ENCODE measurements at places on chromosomes 7 and 10. TPM values are rescaled to one million over a fixed set of nuclear protein-coding genes. Genes with fewer than 3 reads are reported as not detected.

INSYN2A gene
- not detected for total RNA-seq

CCL24 gene
- total RNA-seq: not detected

ZNF853 gene
- total RNA-seq: 0.42 TPM

PGAM2 gene
- 0.42 TPM for total RNA-seq

CALML3 gene
- total RNA-seq: not detected

CYP26A1 gene
- total RNA-seq: not detected

CFAP58 gene
- 0.19 TPM for total RNA-seq

ACTL6B gene
- not detected for total RNA-seq

MYL7 gene
- not detected for total RNA-seq

CYP2E1 gene
- total RNA-seq: 0.33 TPM

KCNH2 gene
- 0.36 TPM for total RNA-seq

GCK gene
- 1.7 TPM for total RNA-seq

KNDC1 gene
- total RNA-seq: 0.21 TPM

TLX1 gene
- total RNA-seq: not detected

DNTT gene
- total RNA-seq: not detected

NKX2-3 gene
- total RNA-seq: not detected

TMEM178B gene
- total RNA-seq: 0.52 TPM

VGF gene
- total RNA-seq: 0.28 TPM

MBL2 gene
- total RNA-seq: not detected

PCGF5 gene
- total RNA-seq: 42.1 TPM

SORBS1 gene
- total RNA-seq: 0.66 TPM

SLC25A28 gene
- total RNA-seq: 55.8 TPM

PPP1R9A gene
- total RNA-seq: not detected

SOSTDC1 gene
- not detected for total RNA-seq

VAX1 gene
- total RNA-seq: not detected

SPDYE2B gene
- total RNA-seq: not detected

NPC1L1 gene
- total RNA-seq: not detected

DNAJC30 gene
- total RNA-seq: 9.4 TPM

MICU1 gene
- 36.1 TPM for total RNA-seq

CASTOR2 gene
- 4.8 TPM for total RNA-seq

CRYGN gene
- not detected for total RNA-seq

AKR1C8 gene
- total RNA-seq: not detected

FAM24B gene
- 14.2 TPM for total RNA-seq

EEPD1 gene
- total RNA-seq: 0.61 TPM

COL13A1 gene
- total RNA-seq: not detected

CALML5 gene
- not detected for total RNA-seq

SAP25 gene
- 9.2 TPM for total RNA-seq

KCNIP2 gene
- 2.3 TPM for total RNA-seq

LRIT1 gene
- total RNA-seq: not detected

GPR37 gene
- not detected for total RNA-seq

URGCP gene
- 33.4 TPM for total RNA-seq
